Stimulated activated CD4-positive, alpha-beta T cell treated with anti-CD3 and anti-CD28 coated beads, Interleukin-15, amount 100 ng/mL, for 1 hour (primary cell): ENCODE measurements at places on chromosomes 7 and 10.

DNA sequence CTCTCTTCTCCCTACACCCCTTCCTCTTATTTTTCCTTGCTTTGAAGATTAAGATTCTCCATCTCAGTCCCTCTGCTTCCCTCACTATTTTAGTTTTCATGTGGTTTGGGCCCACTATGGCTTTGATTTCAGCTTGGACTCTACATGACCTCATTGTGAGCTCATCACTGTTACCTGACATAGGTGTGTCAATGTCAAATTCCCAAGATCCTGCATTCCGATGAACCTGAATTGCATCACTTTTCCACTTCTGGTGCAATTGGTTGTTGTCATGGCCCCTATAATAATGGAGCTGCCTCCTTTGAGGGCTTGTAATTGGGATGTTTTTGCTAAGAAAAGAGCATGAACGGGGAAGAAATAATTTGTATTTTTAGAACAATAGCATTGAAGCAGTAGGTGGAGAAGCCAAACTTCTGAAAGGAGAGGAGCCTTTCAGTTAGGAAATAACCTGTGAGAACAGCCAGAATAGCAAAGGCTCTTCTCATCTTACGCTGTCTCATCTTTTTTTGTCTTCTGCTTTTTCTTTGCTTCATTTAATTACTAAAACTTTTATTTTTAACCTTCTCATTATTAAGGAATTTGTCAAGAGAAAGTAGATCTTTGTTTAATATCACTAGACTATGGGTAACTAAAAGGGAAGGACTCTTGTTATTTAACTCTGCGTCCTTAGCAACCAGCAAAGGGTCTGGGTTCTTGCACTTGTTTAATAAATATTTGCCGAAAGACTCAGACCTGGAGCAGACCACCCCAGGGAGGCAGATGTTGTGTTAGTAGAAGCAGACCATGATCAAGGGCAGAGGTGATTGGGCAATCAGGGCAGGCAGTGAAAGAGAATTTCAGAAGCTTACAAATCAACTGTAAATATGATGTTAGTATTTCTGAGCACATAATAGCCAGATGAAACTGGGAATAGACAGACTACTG lies 95.4 kb downstream of the TES start:
- no peak for DNase-seq

DNA sequence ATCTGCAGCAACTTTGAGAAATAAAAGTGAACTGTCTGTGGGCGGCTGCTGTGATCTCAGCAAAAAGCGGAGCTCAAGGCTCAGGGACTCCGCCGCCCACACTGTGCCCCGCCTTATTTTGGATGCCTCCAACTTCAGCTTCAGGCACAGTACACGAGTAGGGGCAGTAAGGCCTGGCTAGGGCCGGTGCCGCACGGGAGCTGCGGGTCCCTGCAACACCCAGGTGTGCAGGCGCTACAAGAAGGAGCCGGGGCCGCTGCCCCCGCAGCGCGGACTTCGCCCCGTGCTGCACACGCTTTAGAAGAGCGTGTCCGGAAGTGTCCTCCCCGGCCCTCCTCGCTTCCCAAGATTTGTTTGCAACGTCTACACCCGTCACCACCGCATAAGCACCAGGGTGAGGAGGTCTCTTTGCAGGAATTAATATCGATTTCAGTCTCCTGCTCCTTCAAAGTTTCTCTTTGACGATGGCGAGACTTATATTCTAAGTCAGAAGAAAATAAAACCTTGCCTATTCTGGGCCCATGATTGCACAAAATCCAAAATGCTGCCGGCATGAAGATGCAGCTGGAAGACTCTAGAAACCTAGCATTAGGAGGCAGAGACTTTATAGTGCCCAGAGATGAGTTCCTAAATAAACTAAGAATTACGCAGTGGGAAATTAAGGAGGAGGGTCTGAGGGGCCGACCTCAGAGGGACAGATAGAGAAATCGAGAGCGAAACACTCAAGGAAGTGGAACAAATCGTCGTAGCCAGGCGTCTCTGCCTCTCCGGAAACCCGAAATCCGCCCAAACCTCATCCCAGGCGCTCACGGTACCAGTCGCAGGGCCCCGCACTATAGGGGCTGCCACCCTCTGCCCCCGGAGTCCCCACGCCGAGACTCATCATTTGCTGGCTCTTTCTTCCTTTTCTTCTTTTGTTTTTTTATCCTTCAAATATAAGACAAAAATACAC lies 6.4 kb downstream of the VAX1 start:
- DNase-seq: no peak

- no peak for DNase-seq
These were observed 10.8 kb downstream of the ANXA11 start for GRCh38 chr10:80194373-80195045.

- no peak for DNase-seq
These were observed 95.0 kb downstream of the CDCA7L start for GRCh38 chr7:21850531-21851285.

GRCh38 chr10:21300551-21300950 lies 224.9 kb downstream of the SKIDA1 start:
- no peak for DNase-seq

GRCh38 chr10:21176934-21177480 lies 279.9 kb upstream of the NEBL start:
- DNase-seq: no peak
